ENCODE measurements at places on chromosomes 6 and 20. TPM values are rescaled to one million over a fixed set of nuclear protein-coding genes. Genes with fewer than 3 reads are reported as not detected.

- no peak overlapping the region for H3K4me3 ChIP-seq
- H3K27ac ChIP-seq, result no peak overlapping the region
- H3K27me3 ChIP-seq, result peaks cover 6% of the 10 kb centered on the region
- H3K36me3 ChIP-seq, result no peaks in the 10 kb centered on the region
- no peaks in the 10 kb centered on the region for H3K4me1 ChIP-seq
Observed at GRCh38 chr6:87279196-87279595, 43.2 kb upstream of the SMIM8 start.

DNA sequence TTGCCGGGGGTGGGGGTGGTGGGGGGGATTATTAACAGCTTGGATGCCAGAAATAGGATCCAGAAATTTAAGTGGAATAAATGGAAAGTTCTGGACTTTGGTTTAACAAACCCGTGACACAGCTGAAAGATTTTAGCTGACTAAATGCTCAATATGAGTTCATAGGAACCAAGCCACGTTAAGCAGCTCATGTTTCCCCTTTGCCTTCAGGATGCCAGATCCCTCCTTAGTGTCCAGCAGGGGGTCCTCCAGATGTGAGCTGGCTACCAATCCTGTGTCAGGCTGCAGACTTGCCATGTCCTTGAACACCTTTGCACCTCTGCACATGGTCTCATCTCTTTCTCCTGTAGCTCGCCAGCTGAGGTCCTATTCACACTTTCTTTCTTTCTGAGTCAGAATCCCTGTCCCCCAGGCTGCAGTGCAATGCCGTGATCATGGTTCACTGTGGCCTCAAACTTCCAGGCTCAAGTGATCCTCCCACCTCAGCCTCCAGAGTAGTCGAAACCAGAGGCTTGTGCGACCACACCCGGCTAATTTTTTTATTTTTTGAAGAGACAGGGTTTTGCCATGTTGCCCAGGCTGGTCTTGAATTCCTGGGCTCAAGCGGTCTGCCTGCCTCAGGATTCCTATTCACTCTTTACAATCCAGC, 133.3 kb upstream of the ARMC2 start:
- H3K4me1 ChIP-seq, result peaks cover 19% of the 10 kb centered on the region
- no peak for DNase-seq
- H3K36me3 ChIP-seq, result no peaks in the 10 kb centered on the region
- no peak overlapping the region for H3K4me3 ChIP-seq

GRCh38 chr6:102352552-102352951, 959.0 kb downstream of the GRIK2 start:
- DNase-seq, result no peak
- no peak overlapping the region for H3K4me3 ChIP-seq
- no peak overlapping the region for H3K27ac ChIP-seq
- H3K27me3 ChIP-seq, result no peaks in the 10 kb centered on the region
- H3K4me1 ChIP-seq, result no peaks in the 10 kb centered on the region

DNA sequence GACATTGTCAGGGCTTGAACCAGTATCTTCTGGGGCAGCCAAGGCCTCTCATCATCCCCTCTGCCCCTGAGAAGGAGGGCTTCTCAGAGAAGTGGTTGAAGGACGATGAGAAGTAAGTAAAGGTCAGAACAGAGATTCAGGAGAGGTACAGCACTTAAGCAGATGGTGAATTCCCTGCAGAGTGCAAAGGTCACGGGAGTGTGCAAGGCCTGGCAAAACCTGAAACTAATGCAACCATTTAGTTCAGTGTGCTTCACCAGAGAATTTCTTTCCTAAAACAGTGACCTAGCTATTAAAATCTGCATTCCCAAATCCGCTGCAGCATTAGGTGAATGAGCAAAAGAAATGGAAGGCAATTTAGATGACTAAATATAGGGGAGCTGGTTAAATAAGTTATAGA, 58.4 kb downstream of the TRERF1 start:
- DNase-seq, result no peak
- no peak overlapping the region for H3K4me3 ChIP-seq
- no peaks in the 10 kb centered on the region for H3K27me3 ChIP-seq
- peak overlapping the region; percentile 35 for H3K27ac ChIP-seq
- H3K36me3 ChIP-seq, result peaks cover 6% of the 10 kb centered on the region

Gene MYLIP
- total RNA-seq, result 27.0 TPM

- DNase-seq, result no peak
- no peak overlapping the region for H3K27ac ChIP-seq
- H3K36me3 ChIP-seq, result peaks cover 2% of the 10 kb centered on the region
- H3K4me1 ChIP-seq, result no peaks in the 10 kb centered on the region
Observed at GRCh38 chr6:124926435-124926834, 35.8 kb upstream of the RNF217 start.

Gene STX16
- 190 TPM for total RNA-seq

DNA sequence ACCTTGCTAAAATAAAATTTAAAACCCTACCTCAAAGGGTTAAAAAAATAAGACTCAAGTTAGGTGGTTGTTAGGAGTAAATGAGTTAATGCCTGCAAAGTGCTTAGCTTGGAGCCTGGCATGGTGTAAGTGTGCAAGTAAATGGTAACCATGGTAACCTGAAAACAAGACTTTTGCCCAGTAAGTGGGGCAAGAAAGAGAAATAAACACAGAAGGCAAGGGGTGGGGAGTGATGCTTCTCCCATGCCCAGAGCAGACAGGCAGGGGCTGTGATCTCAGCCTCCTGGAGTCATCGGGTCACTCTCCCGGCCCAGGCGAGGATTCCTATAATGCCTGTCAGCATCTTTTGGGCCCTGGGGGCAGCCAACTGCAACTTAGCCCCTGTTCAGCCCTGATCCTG, 59.2 kb upstream of the SLC32A1 start:
- H3K36me3 ChIP-seq, result no peaks in the 10 kb centered on the region
- no peak overlapping the region for H3K27ac ChIP-seq
- H3K4me3 ChIP-seq, result no peak overlapping the region
- H3K27me3 ChIP-seq, result peaks cover 21% of the 10 kb centered on the region

Gene UBE2J1
- 26.5 TPM for total RNA-seq

Gene NKAPL
- total RNA-seq, result not detected

DNA sequence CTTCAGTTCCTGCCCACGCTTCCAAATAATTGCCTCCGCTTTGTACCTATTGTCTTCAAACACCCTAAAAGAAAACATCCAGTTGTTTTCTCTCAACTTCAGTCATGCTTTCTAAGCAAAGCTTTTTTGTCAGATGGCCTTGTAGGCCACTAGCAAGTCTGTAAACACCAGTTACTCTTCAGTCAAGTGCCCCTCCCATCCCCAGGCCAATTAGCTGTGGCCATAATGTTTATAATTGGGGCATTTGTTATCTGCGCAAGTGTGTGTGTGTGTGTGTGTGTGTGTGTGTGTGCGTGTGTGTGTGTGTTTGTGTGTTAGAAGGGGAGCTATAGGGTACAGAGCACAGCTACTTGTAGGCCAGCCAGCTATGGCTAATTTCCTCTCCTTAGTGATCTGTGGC, 272.4 kb upstream of the MARCKS start:
- H3K4me1 ChIP-seq, result no peaks in the 10 kb centered on the region
- no peak for DNase-seq
- no peak overlapping the region for H3K4me3 ChIP-seq
- no peaks in the 10 kb centered on the region for H3K27me3 ChIP-seq

DNA sequence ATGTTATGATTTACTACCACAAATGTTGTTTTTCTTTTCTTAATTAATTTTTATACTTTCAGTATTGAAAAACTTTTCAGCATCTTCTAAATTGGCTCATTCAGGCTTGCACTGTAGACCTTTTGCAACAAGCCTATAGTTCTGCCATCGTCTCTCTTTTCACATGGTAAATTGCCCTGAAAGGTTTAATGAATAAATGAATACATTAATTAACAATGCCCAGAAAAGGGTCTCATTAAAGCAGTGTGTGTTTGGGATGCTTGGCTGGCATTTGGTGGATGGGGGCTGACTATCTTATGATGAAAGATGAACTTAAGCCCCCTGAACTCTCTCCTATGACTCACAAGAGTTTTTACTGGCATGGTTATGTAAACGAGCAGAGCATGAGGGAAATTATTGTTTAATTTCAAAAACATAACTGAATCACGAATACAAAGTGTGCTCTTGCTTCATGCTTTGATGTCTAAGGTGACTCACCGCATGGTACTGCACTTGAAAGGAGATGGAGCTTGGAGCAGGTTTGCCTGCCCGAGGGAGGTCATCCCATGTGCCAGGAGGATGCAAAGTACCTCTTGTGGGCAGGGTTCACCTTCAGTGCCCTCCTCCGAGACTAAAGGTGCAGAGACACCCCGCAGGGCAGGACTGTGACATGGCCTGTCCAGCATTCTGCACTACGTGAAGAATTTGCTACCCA, 13.8 kb upstream of the PCK1 start:
- H3K4me3 ChIP-seq, result no peak overlapping the region
- H3K4me1 ChIP-seq, result no peaks in the 10 kb centered on the region
- no peaks in the 10 kb centered on the region for H3K36me3 ChIP-seq
- no peak overlapping the region for H3K27ac ChIP-seq

GRCh38 chr6:149681209-149681608, 32.7 kb upstream of the KATNA1 start:
- H3K36me3 ChIP-seq, result peaks cover 34% of the 10 kb centered on the region
- no peak for DNase-seq
- H3K4me3 ChIP-seq, result no peak overlapping the region
- no peak overlapping the region for H3K27ac ChIP-seq

GRCh38 chr6:17741507-17741906, 34.8 kb upstream of the NUP153 start:
- H3K27me3 ChIP-seq, result peaks cover 4% of the 10 kb centered on the region
- no peaks in the 10 kb centered on the region for H3K4me1 ChIP-seq
- H3K27ac ChIP-seq, result no peak overlapping the region

- DNase-seq, result no peak
- no peak overlapping the region for H3K27ac ChIP-seq
- no peaks in the 10 kb centered on the region for H3K27me3 ChIP-seq
- H3K4me1 ChIP-seq, result no peaks in the 10 kb centered on the region
Observed at GRCh38 chr20:60759651-60760050, 492.4 kb upstream of the CDH4 start.

Gene MAPK13
- 40.5 TPM for total RNA-seq

DNA sequence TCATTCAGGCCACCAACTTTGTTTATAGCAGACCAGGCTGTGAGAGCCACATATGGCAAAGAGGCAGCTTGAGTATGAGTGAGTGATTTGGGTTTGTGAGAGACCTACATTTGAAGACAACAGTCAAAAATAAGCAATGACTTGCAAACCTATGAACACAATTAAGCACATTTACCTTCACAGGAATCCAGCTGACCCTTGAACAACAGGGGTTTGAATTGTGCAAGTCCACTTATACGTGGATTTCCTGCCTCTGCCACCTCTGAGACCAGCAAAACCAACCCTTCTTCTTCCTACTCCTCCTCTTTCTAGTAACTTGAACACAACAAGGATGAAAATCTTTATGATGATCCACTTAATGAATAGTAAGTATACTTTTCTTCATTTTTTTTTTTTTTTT, 10.1 kb downstream of the RTN4IP1 start:
- no peak overlapping the region for H3K27ac ChIP-seq
- H3K27me3 ChIP-seq, result no peaks in the 10 kb centered on the region
- H3K4me1 ChIP-seq, result peaks cover 21% of the 10 kb centered on the region
- H3K36me3 ChIP-seq, result peaks cover 26% of the 10 kb centered on the region
- no peak overlapping the region for H3K4me3 ChIP-seq

Gene PRND
- not detected for total RNA-seq

Gene RAET1G
- not detected for total RNA-seq

GRCh38 chr6:16483315-16483875, 245.0 kb downstream of the GMPR start:
- DNase-seq, result no peak
- peak overlapping the region; percentile 64 for H3K4me3 ChIP-seq
- H3K36me3 ChIP-seq, result peaks cover 32% of the 10 kb centered on the region
- H3K27me3 ChIP-seq, result no peaks in the 10 kb centered on the region
- peaks cover 80% of the 10 kb centered on the region for H3K4me1 ChIP-seq
- peak overlapping the region; percentile 87 for H3K27ac ChIP-seq

DNA sequence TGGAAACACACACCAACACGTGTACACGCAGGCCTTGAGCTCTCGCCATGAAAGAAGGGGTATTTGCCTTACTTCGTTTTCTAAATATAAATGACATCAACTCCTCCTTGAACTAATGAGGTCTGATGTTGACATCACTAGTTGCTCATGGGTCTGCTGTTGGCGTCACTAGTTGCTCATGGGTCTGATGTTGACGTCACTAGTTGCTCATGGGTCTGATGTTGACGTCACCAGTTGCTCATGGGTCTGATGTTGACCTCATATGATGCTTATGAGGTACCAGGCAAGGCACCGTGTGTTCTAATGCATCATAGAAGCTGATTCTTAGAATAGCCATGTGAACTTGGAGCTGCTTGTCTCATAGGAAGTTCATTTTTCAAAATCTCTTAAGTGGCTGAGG, 116.5 kb downstream of the SMOC2 start:
- H3K36me3 ChIP-seq, result no peaks in the 10 kb centered on the region
- no peak overlapping the region for H3K4me3 ChIP-seq
- no peak overlapping the region for H3K27ac ChIP-seq
- no peak for DNase-seq
- H3K4me1 ChIP-seq, result no peaks in the 10 kb centered on the region

GRCh38 chr6:43890197-43891062, 120.4 kb downstream of the VEGFA start:
- H3K36me3 ChIP-seq, result no peaks in the 10 kb centered on the region
- H3K27me3 ChIP-seq, result peaks cover 29% of the 10 kb centered on the region
- peaks cover 4% of the 10 kb centered on the region for H3K4me1 ChIP-seq
- H3K27ac ChIP-seq, result no peak overlapping the region

DNA sequence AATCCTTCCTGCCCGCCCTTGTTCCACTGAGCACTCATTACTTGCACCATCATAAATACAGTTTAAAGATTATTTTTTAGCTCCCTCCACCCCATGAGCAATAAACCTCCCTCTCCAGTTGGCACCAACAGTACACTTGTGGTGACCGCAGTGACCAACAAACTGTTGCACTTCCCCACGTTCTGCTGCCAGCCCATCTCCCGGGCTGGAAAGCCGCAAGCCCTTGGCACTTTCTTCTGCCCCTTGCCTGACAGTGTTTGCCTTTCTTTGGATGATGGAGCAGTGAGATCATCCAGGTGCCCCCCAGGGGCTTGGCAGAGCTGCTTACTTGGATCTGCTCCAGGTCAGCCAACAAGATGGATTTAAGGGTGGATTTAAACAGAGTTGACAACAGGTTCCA, 21.6 kb downstream of the KCNB1 start:
- no peak for DNase-seq
- H3K27ac ChIP-seq, result no peak overlapping the region
- no peaks in the 10 kb centered on the region for H3K36me3 ChIP-seq
- no peak overlapping the region for H3K4me3 ChIP-seq

Gene OR5V1
- total RNA-seq, result not detected

Gene TMEM244
- total RNA-seq, result 0.83 TPM

GRCh38 chr6:16769986-16770376, 8.7 kb upstream of the ATXN1 start:
- H3K27me3 ChIP-seq, result no peaks in the 10 kb centered on the region
- H3K4me1 ChIP-seq, result peaks cover 51% of the 10 kb centered on the region
- H3K36me3 ChIP-seq, result no peaks in the 10 kb centered on the region
- peak overlapping the region; percentile 15 for H3K4me3 ChIP-seq

Gene GPLD1
- total RNA-seq, result 0.42 TPM

Gene BLOC1S5
- total RNA-seq, result 17.1 TPM

Measured in activated naive CD8-positive, alpha-beta T cell treated with anti-CD3 and anti-CD28 coated beads, Interleukin-2, amount 10 ng/mL, durations not matched to agents 7 days and 5 days (primary cell).